ENCODE measurements at places on chromosomes 3 and 15. TPM values are rescaled to one million over a fixed set of nuclear protein-coding genes. Genes with fewer than 3 reads are reported as not detected.
A peak's percentile ranks its signal among the peaks of the same experiment; 100 is the strongest.

GRCh38 chr3:156483961-156484787 lies 70.7 kb downstream of the SSR3 start:
- H3K27ac ChIP-seq: peak overlapping the region; percentile 81
- DNase-seq: peak; percentile 70
- H3K4me3 ChIP-seq: peak overlapping the region; percentile 51
- peaks cover 42% of the 10 kb centered on the region for H3K4me1 ChIP-seq
- no peaks in the 10 kb centered on the region for H3K27me3 ChIP-seq

- no peaks in the 10 kb centered on the region for H3K36me3 ChIP-seq
- no peak overlapping the region for H3K27ac ChIP-seq
- no peak for DNase-seq
- no peak overlapping the region for H3K4me3 ChIP-seq
These were observed 21.2 kb upstream of the XIRP1 start for GRCh38 chr3:39213613-39214012.

Gene STRIT1
- not detected for total RNA-seq

- H3K4me3 ChIP-seq: no peak overlapping the region
- H3K36me3 ChIP-seq: peaks cover 12% of the 10 kb centered on the region
- H3K27me3 ChIP-seq: peaks cover 2% of the 10 kb centered on the region
- no peak overlapping the region for H3K27ac ChIP-seq
These were observed 70.8 kb upstream of the FILIP1L start for GRCh38 chr3:100184948-100185570.

All from activated naive CD4-positive, alpha-beta T cell treated with anti-CD3 and anti-CD28 coated beads for 36 hours (primary cell).